Brain (organoid and tissue), 16 donors: ENCODE measurements at places on chromosomes 16 and 17.

GRCh38 chr17:77437017-77437416, 296.2 kb downstream of the SEC14L1 start:
- peak; percentile 60 for DNase-seq

DNA sequence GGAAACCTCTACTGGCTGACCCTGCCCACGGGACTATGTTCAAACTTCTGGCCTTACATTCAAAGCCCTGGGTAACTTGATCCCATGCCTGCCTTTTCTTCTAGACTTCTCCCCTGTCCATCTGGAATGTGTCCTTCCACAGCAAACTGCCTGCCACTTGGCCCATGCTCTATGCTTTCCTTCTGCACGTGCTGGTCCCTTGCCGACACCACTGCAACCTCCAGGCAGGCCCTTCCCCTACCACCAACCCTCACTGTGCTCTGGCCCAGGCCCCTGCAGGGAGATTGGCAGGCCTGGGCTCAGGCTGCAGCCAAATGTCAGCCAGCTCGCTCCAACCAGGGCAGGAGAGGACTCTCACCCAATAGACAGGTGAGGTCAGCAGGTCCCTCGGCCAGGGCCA, 11.0 kb downstream of the HSD11B2 start:
- DNase-seq, result no peak

- DNase-seq, result no peak
Measured at GRCh38 chr16:58037365-58038057, 12.0 kb downstream of the MMP15 start.

- no peak for DNase-seq
Measured at GRCh38 chr17:46011711-46012505, 12.9 kb downstream of the STH start.

DNA sequence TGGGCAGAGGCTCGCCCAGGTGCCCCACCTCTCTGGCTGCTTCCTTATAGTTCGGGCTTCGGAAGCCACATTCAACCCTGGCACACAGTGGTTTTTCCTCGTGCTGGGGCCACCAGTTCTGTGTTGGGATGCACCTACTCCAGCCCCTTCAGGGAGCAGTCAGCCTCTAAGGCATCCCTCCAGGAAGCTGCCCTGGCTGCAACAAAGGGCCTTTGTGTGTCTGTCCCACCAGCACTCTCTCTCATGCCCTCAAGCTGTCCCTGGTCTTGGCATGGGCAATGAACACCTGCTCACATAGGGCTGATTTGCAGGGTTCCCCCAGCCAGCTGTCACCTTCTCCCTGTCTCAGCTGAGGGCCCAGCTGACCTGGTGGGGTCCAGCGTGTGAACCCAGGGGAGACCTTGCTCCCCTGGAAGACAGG, 754 bp upstream of the NOXO1 start:
- no peak for DNase-seq

DNA sequence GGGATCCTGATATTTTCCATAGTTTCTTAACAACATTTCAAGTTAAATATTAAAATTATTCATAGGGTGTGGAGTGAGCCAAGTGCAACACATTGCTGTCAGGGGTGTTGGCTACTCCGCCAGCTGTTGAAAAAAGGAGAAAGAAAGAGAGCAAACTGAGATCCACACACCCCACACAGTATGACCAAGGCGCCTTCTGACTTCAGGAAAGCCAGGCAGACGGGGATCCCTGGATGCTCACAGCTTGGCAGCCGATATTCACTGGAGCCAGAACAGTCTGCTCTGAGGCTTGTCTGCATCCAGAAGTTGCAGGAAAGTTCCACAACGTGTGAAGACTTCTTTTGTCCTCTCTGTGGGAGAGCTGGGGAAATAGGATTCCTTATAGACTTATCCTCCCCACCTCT, 9.3 kb downstream of the CHD9NB start:
- no peak for DNase-seq

GRCh38 chr17:62781831-62782251, 26.3 kb downstream of the MARCHF10 start:
- DNase-seq, result no peak

DNA sequence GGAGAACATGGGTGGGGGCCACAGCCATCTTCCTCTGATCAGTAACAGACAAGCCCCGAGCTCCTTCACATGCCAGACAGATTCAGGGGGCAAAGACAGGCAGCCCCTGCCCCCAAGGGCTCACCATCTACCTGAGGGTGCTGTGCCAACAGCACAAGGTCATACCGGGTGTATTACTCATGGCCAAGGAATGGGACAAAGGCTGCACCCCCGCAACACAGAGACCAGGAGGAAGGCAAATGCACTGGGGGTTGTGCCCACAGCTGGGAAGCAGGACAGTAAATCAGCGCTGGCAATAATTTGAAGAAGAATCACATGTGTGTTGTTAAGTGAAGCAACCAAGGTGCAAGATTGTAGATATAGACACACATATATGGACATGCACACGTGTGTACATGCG, 137.1 kb downstream of the C16orf95 start:
- no peak for DNase-seq

DNA sequence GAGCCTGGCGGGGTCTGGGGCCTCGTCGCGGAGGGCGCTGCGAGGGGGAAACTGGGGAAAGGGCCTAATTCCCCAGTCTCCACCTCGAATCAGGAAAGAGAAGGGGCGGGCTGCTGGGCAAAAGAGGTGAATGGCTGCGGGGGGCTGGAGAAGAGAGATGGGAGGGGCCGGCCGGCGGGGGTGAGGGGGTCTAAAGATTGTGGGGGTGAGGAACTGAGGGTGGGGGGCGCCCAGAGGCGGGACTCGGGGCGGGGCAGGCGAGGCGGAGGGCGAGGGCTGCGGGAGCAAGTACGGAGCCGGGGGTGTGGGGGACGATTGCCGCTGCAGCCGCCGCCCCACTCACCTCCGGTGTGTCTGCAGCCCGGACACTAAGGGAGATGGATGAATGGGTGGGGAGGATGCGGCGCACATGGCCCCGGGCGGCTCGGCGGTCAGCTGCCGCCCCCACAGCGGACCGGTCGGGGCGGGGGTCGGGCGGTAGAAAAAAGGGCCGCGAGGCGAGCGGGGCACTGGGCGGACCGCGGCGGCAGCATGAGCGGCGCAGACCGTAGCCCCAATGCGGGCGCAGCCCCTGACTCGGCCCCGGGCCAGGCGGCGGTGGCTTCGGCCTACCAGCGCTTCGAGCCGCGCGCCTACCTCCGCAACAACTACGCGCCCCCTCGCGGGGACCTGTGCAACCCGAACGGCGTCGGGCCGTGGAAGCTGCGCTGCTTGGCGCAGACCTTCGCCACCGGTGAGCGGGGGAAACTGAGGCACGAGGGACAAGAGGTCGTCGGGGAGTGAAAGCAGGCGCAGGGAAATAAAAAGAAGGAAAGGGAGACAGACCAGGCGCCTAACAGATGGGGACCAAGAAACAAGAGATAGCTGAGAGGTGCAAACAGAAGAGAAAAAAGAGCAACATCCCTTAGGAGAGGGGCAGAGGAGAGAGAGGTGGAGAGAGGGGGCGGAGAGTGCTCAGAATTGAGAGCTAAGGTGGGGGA, at the start of gene PNMT:
PNMT (plus strand) TSS at position 509 of the 980 bp plus-strand sequence; CDS start at position 532, 23 bp downstream.
- DNase-seq, result peak; percentile 85

DNA sequence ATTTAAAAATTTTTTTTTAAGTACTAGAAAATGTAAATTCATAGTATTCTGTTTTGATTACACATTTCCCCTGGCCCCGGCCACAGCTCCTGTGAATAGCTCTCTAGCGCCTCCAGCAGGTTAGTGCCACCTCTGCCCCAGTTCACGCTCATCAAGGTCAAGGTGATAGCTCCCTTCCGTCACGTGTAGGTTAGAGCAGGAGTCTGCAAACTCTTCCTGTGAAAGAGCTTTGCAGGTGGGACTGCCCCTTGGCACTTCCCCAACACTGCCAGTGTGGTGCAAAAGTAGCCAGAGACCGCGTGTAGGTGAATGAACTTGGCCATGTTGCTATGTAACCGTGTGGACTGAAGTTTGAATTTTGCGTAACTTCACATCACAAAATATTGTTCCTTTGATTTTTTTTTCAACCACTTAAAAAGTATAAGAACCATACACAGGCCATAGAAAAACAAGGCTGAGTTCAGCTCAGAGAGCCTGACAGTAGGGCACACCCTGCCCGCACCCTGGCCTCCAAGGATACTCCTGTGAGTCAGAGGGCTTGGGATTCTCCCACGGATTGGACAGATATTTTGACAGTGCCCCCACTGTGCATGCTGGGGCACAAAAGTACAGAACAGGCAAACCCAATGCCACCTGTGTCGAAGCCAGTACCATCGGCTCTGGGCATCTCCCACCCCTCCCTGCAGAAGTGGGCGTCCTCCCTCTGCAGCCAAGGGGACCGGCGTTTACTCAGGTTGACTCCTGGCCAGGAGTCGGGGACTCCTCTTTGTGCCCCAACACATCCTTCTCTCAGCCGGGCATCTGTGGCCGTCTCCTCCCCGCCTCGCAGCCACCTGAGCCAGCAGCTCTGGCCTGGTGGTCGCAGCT, 92.0 kb upstream of the CHMP6 start:
- no peak for DNase-seq

- DNase-seq, result no peak
Measured at GRCh38 chr17:6796887-6797490, 21.0 kb downstream of the FBXO39 start.

- DNase-seq, result no peak
Measured at GRCh38 chr16:87724490-87725291, 41.1 kb downstream of the KLHDC4 start.

DNA sequence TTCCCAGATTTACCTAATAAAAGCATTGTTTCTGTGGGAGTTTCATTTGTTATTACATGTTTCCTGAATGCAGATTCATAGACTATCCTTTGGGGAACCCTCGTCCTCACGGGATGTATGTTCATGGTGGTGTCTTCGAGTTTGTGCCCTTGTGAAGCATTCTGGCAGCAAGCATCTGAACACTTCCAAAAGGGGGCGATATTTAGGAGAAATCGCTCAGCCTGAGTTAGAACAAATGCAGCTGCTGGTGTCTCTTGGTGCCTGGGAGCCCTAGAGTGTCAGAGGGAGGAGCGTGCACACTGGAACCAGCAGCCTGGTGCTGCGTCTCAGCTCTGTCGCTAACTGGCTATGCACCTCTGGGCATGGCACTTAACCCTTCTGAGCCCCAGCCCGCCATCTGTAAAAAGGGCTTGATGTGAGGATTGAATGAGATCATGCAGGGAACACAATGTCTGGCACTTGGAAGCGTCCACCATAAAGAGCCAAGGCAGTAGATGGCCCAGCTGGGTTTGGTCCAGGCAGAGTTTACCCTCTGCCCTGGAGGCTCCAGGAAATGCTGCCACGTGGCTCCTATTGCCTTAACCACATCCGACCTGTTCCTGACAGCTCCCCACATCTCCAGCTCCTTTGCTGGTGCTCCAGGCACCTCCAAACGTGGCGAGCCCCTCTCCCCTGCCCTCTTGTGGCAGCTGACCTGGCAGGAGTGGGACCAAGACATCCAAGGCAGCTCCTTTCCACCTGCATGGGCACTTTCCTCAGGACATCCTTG, 25.0 kb upstream of the C16orf78 start:
- no peak for DNase-seq

GRCh38 chr17:164303-165235, 16.9 kb downstream of the DOC2B start:
- peak; percentile 89 for DNase-seq

GRCh38 chr16:81973737-81974136, 37.5 kb downstream of the SDR42E1 start:
- no peak for DNase-seq

GRCh38 chr16:83068686-83069085, 441.9 kb downstream of the CDH13 start:
- DNase-seq, result peak; percentile 39

DNA sequence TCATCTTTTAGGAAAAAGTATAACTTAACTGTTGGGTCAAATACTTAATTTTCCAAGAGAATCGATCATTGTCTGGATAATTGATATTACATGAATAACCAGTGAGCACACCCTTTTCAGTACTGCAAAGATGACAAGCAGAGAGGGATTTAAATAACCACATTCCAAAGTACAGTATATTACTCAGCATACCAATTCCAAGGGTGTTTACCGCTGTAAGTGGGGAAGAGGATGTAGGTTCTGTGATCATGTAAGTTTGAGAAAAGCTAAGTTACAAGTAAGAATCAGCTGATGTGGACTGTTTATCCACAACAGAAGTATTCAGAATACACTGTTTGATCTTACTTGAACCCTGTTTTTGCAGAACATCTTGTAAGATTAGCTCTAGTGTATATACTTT, 6.1 kb downstream of the GDE1 start:
- no peak for DNase-seq

GRCh38 chr17:62870552-62870971, 62.4 kb upstream of the MARCHF10 start:
- no peak for DNase-seq

- peak; percentile 72 for DNase-seq
Measured at GRCh38 chr16:83137326-83137781, 510.6 kb downstream of the CDH13 start.

DNA sequence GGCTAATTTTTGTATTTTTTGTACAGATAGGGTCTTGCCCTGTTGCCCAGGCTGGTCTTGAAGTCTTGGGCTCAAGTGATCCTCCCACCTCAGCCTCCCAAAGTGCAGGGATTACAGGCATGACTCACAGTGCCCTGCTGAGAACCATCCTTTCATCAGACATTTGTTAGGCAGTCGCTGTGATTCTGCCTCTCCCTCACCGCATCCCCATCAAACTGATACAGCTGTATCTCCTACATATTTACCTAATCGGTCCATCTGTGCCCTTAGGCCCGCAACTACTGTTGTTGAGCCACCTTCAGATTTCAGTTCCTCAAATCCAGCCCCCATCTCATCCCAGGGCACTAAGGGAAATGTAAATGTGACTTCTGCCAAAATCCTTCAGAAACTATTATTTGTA, 2.0 kb upstream of the SLC43A2 start:
- DNase-seq, result no peak

DNA sequence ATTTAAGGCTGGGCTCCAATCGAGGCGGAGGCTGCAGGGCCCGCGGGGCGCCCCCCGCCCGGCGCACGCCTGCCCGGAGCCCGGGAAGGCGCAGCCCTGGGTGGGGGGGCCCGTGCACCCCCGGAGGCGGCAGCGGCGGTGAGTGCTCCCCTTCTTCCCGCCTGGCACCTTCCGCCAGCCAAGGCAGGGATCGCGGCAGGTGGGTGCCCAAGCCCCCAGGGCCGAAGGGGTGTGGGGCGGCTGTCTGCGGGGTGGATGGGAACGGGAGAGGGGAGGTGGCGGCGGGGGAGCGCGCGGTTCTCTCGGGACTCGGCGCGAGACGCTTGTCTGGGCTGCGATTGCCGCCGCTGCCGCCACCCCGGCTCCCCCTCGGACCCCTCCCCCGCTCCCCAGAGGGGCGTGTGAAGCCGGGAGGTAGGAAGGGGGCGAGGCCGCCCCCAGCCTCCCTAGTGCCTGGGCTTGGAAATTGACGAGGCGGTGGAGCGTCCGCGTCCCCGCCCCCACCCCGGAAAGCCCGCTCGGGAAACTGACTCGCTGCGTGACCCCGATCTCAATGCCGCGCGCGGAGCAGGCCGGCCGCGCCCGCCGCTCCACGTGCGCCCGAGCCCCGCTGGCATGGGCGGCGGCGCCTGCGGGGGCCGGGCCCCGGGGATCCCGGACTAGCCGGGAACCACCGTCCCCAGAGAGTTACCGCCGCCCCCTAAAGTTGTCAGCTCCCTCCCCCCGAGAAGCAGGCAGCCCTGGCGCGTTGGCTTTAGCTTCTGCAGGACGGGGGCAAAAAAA, 231.5 kb downstream of the MRTFB start:
- no peak for DNase-seq

- no peak for DNase-seq
Measured at GRCh38 chr17:7027335-7027734, 4.5 kb downstream of the BCL6B start.

- no peak for DNase-seq
Measured at GRCh38 chr17:35171834-35172233, 22.4 kb downstream of the SLC35G3 start.
